Stomach (tissue), 19 donors: ENCODE measurements at places on chromosomes 7 and 10. TPM values are rescaled to one million over a fixed set of nuclear protein-coding genes. Genes with fewer than 3 reads are reported as not detected.

The IRF5 gene
- 2.2 TPM for total RNA-seq

DNA sequence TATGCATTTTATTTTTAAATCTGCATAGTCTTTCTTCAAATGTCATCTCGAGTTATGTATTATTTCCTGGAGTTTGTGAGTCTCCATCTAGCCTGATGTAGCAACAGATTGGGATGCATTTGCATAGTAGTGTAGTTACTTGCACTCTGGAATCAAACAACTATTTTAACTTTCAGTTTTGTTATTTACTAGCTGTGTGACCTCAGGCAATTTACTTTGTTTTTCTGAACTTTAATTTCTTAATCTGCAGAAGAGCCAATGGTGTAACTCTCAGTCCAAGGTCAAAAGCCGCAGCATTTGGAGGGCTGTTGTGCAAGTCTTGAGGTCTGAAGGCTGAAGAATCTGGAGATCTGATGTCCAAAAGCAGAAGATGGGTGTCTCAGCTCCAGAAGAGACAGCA lies 175.8 kb upstream of the SORCS1 start:
- H3K4me1 ChIP-seq: no peaks in the 10 kb centered on the region
- no peak overlapping the region for H3K27ac ChIP-seq
- no peaks in the 10 kb centered on the region for H3K27me3 ChIP-seq

- no peaks in the 10 kb centered on the region for H3K4me1 ChIP-seq
- no peak overlapping the region for H3K27ac ChIP-seq
- peaks cover 22% of the 10 kb centered on the region for H3K36me3 ChIP-seq
- no peaks in the 10 kb centered on the region for H3K27me3 ChIP-seq
Observed at GRCh38 chr7:77391230-77391629, 24.9 kb downstream of the GSAP start.

GRCh38 chr7:69517985-69518704 lies 80.1 kb upstream of the AUTS2 start:
- H3K27me3 ChIP-seq: no peaks in the 10 kb centered on the region
- no peaks in the 10 kb centered on the region for H3K36me3 ChIP-seq
- no peak for DNase-seq
- H3K27ac ChIP-seq: no peak overlapping the region
